ENCODE measurements at places on chromosomes 5 and 9. TPM values are rescaled to one million over a fixed set of nuclear protein-coding genes. Genes with fewer than 3 reads are reported as not detected.

- DNase-seq = peak; percentile 31
Measured at GRCh38 chr5:72284559-72285423, 35.2 kb downstream of the MRPS27 start.

DNA sequence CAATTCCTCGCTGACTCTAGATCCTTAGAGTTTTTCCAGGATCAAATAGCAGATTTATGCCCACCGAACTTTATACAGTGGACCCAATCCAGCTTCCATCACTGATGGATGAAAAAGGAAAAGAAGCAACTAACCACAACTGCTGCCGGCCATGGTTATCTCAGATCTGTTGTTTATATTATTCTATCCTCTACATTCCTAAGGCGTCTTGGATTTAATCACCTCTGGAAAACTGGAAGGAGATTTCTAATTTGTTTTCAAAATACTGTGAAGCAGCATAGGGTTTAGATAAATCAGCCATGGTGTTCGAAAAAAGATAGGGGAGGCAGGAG is 663 bp upstream of the ZNF366 start:
- DNase-seq = no peak

DNA sequence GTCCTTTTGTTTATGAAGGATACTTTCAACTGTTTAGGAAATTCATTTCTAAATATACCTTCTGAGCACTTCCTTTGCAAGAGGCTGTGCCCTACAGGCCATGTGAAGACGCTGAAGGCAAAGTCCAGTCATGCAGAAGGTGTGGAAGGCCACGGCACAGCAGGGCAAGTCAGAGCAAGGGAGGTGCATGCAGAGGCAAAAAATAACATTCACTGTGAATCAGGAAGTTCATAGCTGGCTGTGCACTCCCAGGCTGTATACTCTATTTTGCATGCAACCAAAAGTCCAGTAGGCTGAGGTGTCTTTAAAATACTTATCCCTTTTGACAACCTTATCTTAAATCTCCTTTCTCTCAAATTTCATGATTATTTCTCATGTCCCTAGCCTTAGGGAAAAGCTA is 50.3 kb downstream of the GNAQ start:
- no peak for DNase-seq

DNA sequence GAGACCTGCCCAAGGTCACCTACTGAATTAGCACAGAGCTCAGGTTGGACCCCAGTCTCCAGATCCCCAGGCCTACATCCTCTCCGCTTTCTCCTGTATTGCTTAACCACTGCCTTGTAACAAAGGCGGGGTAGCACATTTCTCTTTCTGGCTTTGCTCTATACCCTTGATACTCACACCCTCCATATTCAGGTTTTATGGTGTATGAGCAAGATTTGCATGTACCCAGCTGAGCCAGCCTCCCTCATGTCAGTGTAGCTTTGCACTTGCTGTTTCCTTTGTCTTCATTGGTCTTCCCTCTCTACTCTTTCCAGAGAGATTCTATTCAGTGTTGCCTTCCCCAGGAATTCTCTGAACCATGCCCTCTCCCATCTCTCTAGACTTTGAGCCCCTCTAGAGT is 19.6 kb upstream of the ZCCHC7 start:
- DNase-seq = peak; percentile 54

- no peak for DNase-seq
Measured at GRCh38 chr5:33182986-33183385, 257.8 kb upstream of the TARS1 start.

DNA sequence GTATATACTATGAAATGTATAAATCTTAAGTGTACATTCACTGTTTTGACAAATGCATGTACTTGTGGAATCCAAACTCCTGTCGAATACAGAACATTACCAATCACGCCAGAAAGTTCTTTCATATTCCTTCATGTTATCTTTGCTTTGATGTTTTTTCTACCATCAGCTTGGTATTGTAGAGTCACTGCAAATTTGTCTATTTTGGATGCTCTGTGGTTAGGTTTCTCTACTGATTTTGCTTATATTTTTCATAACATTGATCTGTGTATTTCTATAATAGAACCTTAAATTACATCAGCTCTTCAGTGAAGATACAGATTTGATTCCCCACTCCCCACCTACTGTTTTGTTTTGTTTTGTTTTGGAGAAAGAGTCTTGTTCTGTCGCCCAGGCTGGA is 30.8 kb downstream of the HABP4 start:
- no peak for DNase-seq

DNA sequence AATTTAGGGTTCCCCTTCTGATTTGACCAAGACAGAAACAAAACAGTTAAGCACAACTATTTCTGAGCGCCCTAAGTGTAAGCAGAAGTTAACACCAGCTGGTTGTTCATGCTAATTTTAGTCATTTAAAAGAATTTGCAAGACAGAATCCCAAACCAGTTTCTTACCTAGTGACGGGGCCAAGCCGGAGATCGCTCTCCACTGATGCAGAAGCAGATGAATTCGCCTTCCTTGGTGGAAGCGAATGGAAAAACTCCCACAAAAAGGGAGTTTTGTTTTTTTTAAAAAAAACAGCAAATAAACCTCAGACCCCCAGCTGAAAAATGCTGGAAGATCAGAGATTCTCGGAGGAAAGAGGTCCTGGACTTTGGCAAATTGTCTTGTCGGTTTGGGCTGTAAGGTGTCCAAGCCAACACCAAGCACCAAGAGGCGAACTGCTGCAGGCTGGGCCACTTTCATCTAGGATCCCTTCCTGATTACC is 47.4 kb upstream of the GLDC start:
- no peak for DNase-seq

GRCh38 chr5:179152144-179152895 is 92.1 kb downstream of the ZNF354C start:
- DNase-seq = no peak

GRCh38 chr9:98367923-98368322 is 112.5 kb upstream of the TBC1D2 start:
- no peak for DNase-seq

GRCh38 chr5:54195701-54196100 is 114.7 kb downstream of the ARL15 start:
- DNase-seq = no peak

GRCh38 chr5:131992370-131992769 is 19.1 kb downstream of the ACSL6 start:
- no peak for DNase-seq

GRCh38 chr5:110687485-110687884 is 39.0 kb downstream of the TMEM232 start:
- no peak for DNase-seq

- DNase-seq = no peak
Measured at GRCh38 chr5:59039296-59040023, 456.6 kb downstream of the RAB3C start.

DNA sequence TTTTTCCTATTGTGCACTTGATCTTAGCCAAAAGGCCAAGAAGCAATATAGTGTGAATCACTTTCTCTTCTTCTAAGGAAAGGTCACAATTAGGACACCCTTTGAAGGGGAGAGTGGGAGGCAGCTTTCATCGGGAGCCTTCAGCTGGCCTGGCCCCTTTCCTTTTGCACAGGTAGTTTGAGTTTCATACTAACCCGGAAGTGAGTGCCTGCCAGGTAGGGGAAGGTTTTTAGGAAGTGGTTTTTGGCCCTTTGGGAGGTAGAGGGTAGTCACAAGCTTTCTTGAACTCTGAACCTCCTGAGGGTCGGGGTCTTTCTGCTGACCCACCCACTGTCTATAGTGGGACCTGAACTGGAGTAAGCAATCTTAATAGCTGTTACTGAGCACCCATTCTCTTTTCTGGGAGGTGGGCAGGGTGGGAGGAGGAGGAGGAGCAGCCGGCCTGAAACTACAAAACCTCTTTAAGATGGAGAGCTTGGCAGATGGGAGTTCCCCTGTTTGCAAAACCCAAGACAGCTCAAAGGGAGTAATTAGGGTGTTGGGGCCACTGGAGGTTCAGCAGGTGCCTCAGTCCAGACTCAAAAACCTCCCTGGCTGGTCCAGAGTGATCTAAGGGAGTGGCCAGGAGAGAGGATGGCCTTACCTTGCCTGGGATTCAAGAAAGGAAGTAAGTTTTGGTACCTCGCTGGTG is 6.0 kb downstream of the LARP1 start:
- peak; percentile 38 for DNase-seq

DNA sequence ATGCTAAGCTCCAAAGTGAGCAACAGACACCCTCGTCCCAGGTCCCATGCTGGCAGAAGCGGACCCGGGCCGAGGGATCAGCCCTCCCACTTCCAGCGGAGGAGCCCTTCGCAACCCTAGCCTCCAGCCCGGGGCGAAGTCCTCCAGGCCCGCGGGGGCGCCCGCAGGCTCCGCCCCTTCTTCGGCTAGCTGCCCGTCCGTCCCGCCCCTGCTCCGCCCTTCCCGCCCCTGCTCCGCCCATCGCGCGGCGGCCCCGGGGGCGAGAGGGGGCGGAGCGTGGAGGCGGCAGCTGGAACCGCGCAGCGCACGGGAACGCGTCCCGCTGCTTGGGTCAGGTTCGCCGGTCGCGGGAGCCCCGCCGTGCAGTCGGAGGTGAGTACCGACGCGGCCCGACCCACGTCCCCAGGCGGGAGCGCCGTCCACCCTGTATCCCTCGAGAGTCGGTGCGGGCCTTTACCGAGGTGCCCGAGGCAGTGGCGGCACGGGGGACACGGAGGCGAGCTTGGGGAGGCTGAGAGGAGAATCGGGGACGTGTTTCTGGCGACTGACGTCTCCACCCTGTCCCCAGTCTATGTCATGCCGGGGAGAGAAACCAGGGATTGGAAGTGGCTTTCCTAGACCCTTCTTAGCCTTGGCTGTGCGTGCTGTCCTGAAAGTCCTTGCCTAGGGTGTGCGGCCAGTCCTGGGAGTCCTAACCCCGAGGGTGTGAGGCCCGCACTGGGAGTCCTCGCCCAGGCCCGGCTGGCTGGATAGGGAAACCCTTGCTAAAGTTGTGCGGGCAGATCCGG is at the start of gene ACO1:
ACO1 (plus strand) TSS at position 280 of the 788 bp plus-strand sequence. CDS start 20,864 bp downstream, outside the sequence.
- peak; percentile 87 for DNase-seq

GRCh38 chr9:125959951-125960619 is 212.9 kb downstream of the PBX3 start:
- no peak for DNase-seq

DNA sequence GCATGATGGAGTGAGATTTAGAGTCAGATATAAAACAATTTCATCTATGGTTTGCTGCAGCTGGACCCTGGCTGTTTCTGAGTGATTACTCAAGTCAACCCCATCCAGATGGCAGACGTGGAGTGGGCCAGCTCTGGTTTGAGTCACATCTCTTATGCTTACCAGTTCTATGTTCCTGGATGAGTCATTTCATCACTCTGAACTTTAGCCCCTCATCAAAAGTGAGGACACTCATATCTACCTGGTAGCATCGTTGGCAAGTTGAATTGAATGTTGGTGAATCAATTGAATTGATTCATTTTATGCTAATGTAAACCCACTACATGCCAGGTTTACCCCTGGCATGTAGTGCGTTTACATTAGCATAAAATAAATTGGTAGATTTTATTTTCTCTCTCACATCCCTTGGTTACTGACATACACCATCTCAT is 176.4 kb downstream of the FGF18 start:
- no peak for DNase-seq

DNA sequence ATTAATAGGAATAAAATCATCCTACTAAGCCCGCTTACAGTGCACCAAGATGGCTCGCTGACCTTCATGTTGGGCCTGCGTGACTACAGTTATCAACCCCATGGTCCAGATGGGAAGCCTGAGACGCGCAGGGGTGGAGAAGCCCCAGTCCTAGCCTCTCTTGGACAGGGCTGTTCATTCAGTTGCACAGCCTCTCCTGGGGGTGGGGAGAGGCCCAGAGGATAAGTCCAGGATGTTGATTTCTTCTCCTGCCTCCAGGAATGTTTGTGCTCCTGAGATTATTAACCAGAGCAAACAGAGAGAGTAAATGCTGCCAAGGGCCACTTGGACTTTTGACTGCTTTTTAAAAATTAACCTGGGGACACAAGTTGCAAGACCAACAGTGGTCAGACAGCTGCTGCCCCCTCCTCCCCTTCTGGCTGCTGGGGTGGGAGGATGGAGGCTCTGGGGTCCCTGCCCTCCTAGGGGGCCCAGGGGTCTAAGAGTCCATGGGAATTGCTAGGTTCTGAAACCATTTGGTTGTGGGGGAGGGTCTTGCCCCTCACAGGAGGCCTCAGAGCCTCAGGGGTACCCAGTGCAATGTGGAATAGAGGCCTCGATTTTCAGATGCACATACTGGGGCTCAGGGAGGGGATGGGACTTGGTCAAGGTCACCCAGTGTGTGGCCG is 2.8 kb upstream of the AMBP start:
- DNase-seq = no peak

DNA sequence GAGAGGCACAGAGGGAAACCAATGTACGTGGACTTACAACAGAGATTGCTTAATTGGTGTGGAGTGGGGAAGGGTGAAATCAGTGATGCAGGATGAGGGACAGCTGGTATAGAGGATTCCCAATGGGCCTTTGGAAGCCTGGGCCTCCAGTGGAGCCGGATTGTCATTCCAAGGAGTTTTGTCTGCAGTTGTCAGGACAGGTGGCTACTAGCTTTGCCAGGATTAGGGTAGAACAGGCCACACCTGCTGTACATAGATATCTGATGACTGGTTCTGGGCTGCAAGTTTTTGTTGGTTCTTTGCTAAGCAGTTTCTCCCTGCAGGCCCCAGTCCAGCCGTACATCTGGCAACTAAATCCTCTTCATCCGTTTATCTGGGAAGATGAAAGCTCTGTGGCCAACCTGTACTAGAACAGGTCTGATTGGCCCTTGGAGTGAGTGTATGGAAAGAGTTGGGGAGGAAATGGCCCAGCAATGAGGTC is 4.2 kb downstream of the SKP2 start:
- DNase-seq = no peak

Gene CENPK
- 104 TPM for total RNA-seq

Gene TXNDC8
- total RNA-seq = not detected

Gene SLC2A6
- total RNA-seq = 42.1 TPM

Gene HTR4
- total RNA-seq = not detected

Gene SREK1IP1
- 23.0 TPM for total RNA-seq

Gene PTGES2
- 59.2 TPM for total RNA-seq

Data from OCI-LY7 (cell line).